ENCODE measurements at places on chromosomes 1 and 21.

GRCh38 chr1:43569175-43569574 lies 38.5 kb downstream of the PTPRF start:
- no peak for DNase-seq

DNA sequence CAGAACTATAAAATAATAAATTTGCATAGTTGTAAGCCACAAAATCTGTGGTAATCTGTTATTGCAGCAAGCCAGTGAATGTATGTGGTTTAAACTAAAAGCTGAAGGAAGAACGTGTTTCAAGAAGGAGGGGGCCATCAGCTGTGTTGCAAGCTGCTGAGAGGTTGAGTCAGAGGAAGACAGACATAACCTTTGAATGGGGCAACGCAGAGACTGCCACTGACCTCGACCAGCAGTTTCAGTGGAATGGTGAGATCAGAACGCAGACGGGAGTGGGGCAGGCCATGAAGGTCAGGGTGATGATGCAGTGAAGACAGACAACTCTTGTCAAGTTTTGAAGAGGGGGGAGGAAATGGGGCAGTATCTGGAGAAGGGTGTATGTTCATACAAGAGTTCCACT lies 23.2 kb upstream of the QSOX1 start:
- no peak for DNase-seq

- DNase-seq, result no peak
Observed at GRCh38 chr1:40564913-40565312, 33.5 kb downstream of the ZNF684 start.

DNA sequence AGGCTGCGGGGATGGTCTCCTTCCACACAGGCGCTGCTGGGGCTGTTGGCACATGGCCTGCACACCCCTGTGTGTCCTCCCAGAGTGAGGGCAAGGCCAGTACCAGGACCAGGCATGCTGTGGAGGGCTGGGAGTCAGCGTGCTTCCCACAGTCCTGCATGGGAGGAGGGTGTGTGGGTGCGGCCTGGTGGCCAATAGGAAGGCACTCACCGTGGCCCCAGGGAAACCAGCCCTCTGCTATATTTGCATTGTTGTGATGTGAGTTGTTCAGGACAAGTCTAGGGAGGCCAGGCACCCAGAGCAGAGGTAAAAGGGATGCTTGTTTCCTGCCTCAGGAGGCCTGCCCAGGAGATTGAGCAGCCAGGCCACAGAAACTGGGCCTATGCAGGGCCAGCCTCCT lies 59.5 kb downstream of the S100B start:
- DNase-seq, result no peak

DNA sequence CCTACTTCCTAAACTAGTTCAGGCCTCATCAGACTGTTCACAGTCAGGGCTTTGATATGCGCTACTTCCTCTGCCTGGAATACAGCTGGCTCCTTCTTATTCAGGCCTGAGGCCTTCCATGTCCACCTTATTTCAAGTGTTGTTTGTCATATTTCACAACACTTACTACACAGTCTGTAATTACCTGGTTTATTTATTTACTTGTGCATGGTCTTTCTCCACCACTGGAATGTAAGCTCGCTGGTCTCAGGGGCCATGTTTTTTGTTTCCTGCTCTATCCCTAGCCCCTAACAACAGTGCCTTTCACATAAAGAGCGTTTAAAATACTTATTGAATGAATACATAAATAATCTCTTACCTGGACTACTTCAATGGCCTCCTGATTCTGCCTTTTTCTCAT lies 4.6 kb upstream of the SRSF4 start:
- DNase-seq, result no peak

DNA sequence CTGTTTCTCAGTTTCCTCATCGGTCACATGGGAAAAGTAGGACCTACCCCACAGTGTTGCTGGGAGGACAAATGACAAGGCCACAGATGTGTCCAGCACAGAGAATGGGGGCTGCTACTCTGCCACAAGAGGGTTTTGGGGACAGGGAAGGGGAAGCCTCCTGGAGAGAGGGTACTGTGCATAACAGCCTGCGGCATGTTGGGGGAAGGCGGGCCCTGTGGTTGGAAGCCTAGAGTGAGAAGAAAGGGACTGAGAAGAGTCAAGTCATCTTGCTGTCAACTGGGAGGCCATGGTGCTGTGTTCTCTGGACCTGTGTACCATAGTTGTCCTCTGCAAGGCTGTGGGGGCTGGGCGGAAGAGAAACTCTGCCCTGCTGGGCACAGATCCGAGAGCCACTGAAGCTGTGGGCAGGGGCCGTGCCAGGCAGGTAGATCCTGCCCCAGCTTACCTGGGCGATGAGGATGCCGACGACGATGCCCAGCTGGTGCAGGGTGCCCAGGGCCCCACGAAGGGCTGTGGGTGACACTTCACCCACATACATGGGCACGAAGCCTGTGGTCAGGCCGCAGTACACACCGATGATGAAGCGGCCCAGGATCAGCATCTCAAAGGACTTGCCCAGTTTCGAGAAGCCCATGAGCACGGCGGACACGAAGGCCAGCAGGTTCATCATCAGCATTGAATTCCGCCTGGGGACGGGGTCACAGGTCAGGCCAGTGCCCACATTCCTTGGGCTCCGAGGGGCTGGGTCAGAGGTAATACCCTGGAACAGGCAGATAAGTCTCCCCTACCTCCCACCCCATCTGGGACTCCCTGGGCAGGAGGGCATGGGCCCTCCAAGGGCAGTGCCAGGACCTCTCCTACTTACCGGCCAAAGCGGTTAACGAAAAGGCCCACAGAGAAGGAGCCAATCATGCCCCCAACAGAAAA lies 28.2 kb downstream of the SLC2A1 start:
- DNase-seq, result no peak

- DNase-seq, result no peak
Observed at GRCh38 chr1:148310807-148311206, 158.7 kb upstream of the NBPF11 start.

GRCh38 chr1:41479000-41479807 lies 5.3 kb downstream of the EDN2 start:
- DNase-seq, result no peak

All from NCI-H187 (cell line).